ENCODE measurements at places on chromosomes 7 and 10.

- no peak for DNase-seq
These were observed 99.0 kb upstream of the FZD1 start for GRCh38 chr7:91165006-91165845.

DNA sequence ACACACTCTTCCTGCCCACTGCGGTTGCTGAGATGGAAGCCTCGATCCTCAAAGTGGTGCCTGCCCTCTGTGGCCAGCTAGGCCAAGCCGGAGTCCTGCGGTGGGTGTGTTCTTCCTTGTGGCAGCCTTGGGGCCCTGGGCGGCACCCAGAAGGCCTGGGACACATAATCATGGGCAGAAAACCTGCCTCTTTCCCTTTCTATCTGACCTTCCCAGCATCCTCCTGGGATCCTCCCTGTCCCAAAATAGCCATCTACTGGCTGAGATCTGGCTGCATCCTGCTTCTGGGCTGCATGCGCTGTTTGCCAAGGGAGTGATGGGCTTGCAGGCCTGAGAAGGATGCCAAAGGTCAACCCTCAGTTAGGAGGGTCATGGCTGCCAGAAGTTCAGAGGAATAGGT, 23.9 kb downstream of the COL13A1 start:
- no peak for DNase-seq

DNA sequence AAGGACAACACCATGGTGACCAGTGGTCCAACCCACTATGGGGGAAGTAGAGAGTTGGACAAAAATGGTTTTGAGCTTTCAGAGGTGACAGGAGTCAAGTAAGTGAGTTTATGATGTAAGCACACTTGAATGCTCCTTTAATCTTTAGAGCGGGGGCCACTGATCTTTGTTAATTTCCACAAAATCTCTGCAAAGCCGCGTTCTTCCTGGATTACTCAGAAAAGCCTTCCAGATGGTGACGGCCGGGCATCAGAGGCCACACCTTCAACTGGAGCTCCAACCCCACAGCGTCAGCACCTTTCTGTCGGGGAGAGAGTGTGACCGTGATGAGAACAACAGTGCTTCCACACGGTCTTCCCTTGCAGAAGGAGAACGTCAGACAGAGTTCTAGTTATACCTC, 35.2 kb upstream of the KLF6 start:
- no peak for DNase-seq

GRCh38 chr10:58733436-58733835, 220.8 kb downstream of the BICC1 start:
- DNase-seq, result no peak

DNA sequence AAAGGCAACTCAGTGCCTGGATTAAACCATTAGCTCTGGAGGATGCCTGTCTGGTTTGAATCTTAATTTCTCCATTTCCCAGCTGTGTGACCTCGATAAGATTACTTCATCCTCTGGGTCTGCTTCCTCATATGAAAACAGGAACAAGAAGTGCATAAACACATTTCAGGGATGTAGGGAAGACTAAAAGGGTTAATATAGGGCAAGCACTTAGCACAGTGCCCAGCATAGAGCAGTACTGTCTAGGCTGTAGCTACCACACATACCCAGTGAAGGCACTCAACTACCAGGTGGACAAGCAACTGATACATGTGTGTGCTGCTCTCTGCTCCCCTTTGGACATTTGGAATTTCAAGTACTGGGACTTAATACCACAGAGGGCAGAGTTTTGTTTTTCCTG, 85.4 kb downstream of the KCNMA1 start:
- DNase-seq, result no peak

DNA sequence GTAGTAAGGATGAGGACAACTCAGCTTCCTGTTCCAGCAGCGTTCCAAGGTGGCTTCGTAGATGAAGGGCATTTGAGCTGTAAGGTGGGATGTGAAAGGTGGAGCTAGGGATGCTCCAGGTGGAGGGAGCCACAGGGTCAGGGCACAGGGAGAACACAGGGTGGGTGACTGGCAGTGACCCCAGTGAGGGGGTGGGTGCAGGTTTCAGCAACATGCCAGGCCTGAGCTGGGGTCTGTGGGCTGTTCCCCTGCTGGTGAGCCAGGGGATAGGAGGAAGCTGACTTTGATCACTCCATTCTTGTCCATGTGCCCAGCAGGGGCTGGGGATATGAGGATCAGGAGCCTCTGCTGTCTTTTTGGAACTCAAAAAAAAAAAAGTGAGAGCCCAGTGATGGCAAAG, 33.2 kb downstream of the CDH23 start:
- DNase-seq, result no peak

DNA sequence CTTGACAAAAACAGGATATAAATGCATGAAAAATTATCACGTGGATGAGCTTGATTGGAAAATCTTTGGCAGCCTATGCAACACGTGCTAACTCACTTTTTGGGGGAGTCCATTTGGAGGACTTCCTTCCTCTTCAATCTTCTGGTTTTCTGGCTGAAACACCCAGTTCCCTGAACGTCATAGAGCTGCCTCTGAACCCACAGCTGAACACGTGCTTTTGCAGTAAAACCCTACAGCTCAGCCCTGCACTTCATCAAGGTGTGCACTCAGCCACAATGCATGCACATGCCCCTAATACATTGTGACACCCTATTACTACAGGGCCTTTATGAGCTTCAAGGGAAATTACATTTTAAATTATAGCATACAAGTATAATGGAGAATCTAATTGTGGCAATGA, 808.7 kb upstream of the AUTS2 start:
- DNase-seq, result no peak

- DNase-seq, result no peak
These were observed 49.4 kb upstream of the OCM start for GRCh38 chr7:5831196-5831595.

DNA sequence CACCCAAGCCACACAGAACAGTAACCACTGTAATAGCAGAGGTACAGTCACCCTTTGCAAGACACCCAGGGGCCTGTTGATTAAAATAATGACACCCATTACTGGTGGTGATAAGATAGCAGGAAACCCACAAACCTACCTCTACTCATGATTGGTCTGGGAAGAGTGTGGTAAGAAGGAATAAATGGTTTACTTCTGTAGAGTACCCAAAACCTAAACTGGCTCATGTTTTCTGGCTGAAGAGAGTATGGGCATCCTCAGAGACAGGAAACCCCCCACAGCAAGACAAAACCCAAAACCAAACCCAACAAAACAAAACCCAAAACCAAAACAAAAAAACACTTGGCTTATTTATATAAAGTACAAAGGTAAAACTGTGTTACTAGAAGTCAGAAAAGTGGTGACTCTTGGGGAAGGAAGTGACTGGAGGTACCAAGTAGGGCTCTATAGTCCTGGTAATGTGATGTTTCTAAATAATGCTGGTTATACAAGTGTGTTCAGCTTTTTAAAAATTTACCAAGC, 15.5 kb upstream of the DNAJB12 start:
- no peak for DNase-seq

GRCh38 chr7:155509359-155509724, 37.0 kb downstream of the CNPY1 start:
- no peak for DNase-seq

GRCh38 chr10:94402843-94403379, 570 bp downstream of the TBC1D12 start:
- DNase-seq, result no peak

GRCh38 chr7:91872928-91873327, 7.6 kb downstream of the MTERF1 start:
- no peak for DNase-seq

GRCh38 chr10:73232887-73233286, 14.2 kb downstream of the DNAJC9 start:
- no peak for DNase-seq

DNA sequence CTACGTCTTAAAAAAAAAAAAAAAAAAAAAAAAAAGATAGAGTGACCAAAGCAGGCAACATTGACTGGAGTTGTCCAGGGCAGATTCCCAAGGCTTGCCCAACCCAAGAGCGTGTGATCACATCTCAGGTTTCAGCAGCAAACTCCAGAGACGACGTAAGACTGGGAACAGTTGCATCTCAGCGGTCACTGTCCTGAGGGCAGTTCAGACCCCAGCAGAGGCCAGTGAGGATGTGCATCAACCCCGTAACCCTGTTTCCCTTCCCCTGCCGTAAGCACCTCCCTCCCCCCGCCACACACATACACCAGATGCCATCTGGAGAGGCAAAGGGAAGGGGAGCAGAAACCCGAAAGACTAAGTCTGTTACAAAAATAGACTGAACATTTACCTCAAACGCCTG, 19.3 kb upstream of the TOMM7 start:
- DNase-seq, result no peak

DNA sequence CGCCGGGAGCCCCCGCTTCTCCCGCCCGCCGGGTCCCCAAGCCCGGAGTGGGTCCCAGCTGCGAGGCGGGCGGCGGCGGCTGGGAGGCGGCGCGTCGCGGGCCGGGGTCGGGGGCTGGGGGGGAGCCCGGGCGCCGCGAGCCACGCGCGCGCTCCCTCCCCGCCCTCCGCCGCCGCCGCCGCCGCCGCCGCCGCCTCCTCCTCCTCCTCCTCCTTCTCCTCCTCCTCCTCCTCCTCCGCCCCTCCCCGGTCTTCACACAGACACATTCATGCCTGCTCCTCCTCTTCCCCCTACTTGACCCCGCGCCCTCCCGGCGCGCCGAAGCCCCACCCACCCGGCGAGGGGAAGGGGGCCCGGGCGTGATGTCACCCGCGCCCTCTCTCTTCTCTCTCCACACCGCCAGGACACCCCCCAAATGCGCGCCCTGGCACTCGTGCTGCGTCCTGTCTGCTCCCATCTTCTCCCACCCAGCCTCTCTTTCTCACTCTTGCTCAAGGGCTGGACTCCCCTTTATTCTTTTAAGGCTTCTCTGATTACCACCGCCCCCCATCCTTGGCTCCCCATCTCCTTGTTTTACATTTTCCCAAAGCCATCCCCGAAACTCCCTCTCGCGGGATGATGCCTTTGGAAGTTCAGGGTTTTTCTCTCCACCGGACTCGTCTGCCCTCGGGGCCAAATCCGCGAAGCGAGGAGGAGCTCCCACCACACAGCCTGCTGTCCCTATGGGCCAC, 967 bp upstream of the GLI3 start:
- no peak for DNase-seq

DNA sequence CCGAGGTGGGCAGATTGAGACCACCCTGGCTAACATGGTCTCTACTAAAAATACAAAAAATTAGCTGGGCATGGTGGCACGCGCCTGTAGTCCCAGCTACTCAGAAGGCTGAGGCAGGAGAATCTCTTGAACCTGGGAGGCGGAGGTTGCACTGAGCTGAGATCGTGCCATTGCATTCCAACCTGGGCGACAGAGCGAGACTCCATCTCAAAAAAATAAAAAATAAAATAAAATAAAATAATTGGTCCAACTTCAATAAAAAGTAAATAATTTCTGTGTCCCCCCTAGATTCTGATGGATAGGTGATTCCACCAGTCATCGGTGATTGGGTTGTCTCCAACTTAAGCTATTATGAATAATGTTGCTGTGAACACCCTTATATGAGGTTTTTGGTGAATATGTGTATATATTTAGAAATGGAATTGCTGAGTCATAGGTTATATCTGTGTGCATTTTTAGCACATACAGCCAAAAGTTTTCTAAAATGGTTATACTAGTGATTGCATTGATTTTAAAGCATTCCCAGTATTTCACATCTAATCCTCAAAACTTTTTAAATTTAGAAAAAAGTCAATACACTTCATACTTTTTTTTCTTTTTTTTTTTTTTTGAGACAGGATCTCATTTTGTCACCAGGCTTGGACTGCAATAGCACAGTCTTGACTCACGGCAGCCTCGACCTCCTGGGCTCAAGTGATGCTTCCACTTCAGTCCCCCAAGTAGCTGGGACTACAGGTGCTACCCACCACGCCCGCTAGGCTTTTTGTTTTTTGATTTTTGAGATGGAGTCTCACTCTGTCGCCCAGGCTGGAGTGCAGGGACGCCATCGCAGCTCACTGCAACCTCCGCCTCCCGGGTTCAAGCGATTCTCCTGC, 13.7 kb upstream of the SRPK2 start:
- no peak for DNase-seq

DNA sequence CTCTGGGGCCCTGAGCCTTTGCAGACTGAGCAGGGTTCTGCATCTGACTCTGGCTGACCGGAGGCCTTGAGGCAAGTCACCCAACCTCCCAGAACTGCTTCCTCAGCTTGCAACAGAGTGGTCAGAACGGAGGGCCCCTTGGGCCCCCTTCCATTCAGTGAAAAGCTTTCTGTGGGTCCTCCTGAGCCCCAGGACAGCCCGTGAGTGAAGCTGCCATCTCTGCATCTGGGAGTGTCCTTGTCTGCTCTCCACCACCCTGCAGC, 224.7 kb downstream of the DNAJB6 start:
- DNase-seq, result no peak

DNA sequence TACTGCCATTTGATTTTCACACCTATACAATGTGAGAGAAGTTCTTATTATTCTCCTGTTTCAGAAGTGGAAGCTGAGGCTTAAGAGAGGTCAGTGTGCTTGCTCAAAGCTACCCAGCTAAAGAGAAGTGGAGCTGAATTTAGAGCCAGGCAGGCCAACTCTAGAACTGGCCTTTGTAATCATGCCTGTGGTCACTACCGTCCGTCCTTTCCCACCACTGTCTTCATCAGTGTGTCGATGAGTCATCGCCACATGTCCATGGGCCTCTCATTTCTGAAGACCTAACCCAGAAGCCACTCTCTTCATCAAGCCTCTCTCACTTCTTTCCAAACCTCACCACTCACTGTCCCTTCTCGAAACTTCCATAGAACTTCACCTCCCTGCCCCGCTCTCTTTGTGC, 237.8 kb downstream of the KIAA1217 start:
- no peak for DNase-seq

DNA sequence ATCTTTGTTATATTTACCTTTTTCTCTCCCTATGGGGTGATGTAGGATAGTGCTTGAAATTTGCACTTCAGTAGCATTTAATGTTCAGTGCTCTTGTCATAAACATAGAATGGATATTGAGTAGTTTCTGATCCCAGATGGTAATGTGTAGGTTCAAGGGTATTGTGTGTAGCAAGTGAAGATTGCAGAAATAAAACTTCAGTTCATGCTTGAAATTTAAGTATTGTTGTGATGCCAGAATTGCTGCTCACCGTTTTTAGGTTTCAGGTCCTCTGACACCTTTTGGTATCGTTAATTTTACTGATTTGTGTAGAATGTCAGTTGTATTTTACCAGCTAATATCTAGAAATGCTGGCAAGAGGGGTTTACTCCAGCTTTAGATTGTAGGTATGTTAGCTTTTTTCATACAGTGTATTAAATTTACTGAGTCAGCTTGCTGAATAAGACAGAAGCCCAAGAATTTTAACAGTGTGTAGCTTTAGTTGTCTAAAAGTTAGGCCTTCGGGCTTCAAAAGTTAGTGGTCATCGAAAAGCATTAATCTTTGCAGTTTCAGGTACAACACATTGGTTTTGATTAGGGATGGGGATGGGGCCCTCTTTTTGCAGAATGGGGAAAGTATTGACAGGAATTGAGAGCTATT, 1.9 kb downstream of the PTEN start:
- DNase-seq, result no peak

- no peak for DNase-seq
These were observed 1.5 kb upstream of the SFMBT2 start for GRCh38 chr10:7412237-7412927.

DNA sequence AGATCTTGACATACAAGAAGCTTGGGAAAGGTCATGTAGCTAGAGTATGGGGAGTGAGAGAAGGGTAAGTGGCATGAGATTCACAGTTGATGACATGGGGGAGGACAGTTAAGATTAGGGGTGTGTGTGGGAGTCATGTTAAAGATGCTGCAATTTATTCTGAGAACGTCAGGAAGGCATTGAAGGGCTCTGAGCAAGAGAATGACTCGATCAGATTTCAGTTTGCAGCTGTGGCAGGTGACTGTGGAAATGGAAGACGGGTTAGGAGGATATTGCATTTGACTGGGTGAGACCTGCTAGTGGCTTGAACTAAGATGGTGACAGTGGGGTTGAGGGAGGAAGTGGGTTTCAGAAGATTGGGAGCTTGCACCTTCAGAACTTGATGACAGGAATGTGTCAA, 5.6 kb downstream of the CDC123 start:
- DNase-seq, result no peak

GRCh38 chr10:125269716-125270115, 109.4 kb upstream of the CTBP2 start:
- no peak for DNase-seq
